ENCODE measurements at places on chromosomes 13 and 19.

DNA sequence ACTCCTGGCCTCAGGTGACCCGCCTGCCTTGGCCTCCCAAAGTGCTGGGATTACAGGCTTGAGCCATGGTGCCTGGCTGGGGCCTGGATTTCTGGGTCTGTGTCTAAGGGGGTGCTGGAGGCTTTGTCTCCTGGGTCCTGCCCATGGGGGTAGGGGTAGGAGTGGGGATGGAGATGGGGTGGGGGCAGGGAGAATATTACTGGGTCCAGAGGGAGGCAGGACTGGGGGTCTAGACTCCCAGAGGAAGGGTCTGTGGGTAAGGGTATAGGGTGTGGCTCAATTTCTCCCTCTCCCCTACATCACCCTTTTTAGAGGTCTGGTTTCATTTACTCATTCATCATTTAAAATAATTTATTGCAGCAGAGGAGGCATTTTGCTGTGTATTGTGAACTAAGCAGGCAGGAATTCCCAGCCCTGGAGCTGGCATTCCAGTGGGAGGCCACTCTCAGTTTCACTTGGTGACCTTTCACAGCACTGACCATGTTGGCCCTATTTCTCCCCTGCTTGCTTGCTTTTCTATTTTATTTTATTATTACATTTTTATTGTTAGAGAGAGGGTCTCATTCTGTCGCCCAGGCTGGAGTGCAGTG lies 810 bp upstream of the NFKBID start:
- DNase-seq: no peak

- DNase-seq: no peak
Measured at GRCh38 chr19:55697069-55697440, 22.0 kb downstream of the EPN1 start.

DNA sequence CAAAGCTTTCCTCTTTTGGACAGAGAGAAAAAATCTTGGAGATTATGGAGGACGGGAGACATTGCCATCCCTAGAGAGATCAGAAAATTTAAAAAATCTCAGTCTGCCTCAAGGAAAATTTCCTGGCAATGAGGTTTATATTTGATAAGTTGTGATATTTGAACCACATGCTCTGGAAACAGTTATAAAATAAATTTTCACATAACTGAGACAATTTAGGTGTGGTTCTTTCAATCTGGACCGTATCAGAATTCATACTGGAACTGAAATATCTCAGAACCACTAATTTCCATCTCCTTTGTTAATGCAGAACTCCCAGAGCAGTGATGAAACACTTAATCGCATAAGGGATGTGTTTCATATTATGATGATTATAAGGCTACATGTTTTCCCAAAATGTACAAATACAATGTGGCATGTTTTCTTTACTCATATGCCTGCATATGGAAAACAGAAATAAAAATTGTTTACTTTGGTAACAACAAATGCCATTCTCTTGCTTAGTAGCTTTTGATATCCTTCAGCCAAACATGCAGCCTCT lies 13.7 kb downstream of the UBE2L5 start:
- no peak for DNase-seq

- no peak for DNase-seq
Measured at GRCh38 chr19:41411968-41412265, 14.3 kb downstream of the BCKDHA start.

DNA sequence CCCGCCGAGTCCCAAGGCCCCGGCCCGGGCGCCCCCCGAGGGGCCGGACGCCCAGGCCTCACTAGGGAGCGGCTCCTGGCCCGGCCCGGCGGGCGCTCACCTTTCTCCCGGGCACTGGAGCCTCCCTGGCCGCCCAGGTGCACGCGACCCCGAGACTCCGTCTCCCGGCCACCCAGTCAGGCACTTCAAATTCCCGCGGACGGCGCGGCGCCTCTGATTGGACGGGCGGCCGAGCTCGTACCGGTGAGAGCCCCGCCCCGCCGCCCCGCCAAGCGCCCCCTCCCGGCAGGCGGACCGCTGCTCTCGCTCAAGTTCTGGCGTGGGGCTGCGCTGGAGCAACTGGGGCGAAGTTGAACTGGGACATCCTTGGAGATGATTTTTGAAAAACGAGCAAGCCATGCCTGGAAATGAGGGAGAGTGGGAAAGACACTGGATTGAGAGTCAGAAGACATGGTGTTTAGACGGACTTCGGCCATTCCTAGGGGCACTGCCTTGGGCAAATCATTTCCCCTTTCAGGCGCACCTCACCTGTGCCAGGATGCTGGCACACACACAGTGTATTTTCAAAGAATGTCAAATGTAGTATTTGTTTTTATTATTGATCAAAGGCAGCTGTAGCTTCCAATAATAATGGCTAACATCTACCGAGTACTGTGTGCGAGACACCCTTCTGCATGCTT lies 485.3 kb downstream of the UQCRFS1 start:
- peak; percentile 81 for DNase-seq

GRCh38 chr19:1767464-1767933 lies 14.2 kb downstream of the ONECUT3 start:
- peak; percentile 79 for DNase-seq

DNA sequence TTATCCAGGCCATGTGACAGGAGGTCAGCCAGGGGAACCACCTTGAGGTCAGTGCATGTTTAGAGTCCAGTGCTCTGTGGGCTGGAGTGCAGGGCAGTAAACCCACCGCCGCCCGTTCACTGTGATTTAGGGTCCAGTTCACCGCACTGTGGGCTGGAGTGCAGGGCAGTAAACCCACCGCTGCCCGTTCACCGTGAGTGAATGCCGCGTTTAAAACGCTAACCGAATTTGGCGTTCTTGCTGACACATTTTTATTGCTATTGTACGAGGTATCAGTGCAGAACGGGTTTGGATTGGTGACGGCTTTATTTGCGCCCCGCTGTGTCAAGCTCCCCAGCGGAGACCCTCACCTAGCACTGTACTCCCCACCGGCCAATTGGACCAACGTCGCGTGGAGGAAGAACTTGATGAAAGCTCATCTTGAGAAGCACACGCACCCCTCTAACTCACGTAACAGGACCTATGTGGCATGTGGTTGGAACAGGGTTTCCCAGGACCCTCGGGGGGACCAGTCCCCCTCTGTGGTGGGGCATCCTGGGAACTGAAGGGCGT lies 27.9 kb downstream of the C13orf46 start:
- no peak for DNase-seq

GRCh38 chr19:14672188-14672872 lies 2.3 kb downstream of the ADGRE3 start:
- no peak for DNase-seq

DNA sequence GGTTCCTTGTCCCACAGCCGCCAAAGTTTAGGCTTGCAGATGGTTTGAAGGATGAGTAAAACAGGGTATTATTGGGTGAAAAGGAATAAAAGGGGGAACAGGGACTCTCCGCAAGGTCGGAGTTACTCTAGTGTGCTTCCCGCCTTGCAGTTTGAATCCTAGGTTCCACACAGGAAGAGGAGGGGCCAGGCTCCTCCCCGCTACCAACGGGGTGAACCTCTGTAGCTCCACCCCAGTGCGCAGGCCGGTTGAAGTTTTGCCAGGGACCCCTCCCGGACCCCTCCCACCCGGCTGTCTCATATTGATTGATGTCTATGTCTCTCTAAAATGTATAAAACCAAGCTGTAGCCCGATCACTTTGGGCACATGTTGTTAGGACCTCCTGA lies 11.6 kb upstream of the GTF2F2 start:
- DNase-seq: no peak

DNA sequence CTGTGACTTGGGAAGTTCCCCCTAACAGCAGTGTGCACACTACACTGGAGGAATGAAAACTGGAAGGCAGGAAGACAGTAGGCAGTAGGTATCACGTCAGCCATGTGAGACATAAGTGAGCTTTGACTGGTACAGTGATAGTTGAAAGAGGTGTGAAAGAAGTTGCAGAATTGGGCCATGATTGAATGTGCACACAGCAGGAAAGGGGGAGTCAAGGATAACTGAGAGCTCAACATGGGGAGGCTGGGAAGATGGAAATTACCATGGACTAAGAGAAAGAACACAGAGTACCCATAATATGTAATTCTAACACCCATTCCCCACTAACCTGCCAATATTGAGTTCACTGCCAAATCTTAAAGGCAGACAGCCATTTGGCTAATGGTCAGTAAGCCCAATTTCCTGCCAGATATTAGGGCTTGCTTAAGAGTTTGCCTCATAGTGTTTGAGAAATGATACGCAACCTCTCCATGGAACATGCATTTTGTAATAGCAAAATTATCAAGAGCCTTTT lies 321.7 kb downstream of the DCT start:
- no peak for DNase-seq

GRCh38 chr13:108194435-108194936 lies 20.9 kb downstream of the LIG4 start:
- DNase-seq: no peak

DNA sequence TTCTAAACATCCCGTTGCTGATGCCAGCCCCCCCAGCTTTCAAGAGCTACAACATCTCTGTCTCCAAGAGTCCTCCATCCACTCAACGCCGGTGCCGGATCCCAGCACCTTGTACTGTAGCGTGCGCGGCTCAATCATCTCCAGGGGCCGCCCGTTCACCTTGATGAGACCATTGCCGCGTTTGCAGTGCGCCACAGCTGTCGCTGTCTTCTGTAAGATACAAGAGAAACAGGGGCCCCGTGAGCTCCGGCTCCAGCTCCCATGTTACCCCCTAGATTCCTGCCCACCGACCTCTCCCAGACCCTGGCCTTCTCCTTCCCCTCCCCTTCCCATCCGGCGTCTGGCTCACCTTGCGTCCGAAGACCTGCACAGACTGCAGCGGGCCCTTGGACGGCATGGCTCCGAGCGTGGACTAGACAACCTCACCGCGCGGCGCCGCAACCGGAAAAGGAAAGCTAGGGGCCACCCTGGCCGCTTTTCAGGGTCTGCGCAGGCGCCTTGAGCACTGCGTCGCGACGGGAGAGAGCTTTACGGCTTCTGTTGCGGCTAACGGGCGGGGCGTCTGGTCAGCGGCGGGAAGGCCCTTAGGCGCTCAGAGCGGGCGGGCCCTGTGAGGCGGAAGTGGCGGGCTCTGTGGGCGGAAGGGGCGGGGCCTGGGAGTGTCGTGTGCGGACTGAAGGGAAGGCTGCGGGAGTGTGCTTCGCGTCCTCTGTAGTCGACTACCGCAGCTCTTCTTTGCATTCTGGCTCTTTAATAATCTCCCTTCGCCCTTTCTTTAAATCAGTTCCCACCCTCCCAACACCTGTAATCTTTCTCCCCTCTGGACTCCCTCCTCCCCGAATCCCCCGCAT lies at the start of gene RPS16:
RPS16 (minus strand) TSS at position 451 of the 851 bp plus-strand sequence; CDS start at position 397, 54 bp downstream.
- peak; percentile 99 for DNase-seq

GRCh38 chr13:78602561-78603239 lies 652 bp downstream of the POU4F1 start:
- peak; percentile 38 for DNase-seq

Measured in ELF-1 (cell line).